Stomach (tissue), 19 donors: ENCODE measurements at places on chromosomes 6 and 20.
A peak's percentile ranks its signal among the peaks of the same experiment; 100 is the strongest.

- DNase-seq, result no peak
Observed at GRCh38 chr6:27375613-27376079, 12.9 kb upstream of the ZNF391 start.

- DNase-seq, result peak; percentile 59
Observed at GRCh38 chr20:35091816-35092523, 637 bp downstream of the TRPC4AP start.

DNA sequence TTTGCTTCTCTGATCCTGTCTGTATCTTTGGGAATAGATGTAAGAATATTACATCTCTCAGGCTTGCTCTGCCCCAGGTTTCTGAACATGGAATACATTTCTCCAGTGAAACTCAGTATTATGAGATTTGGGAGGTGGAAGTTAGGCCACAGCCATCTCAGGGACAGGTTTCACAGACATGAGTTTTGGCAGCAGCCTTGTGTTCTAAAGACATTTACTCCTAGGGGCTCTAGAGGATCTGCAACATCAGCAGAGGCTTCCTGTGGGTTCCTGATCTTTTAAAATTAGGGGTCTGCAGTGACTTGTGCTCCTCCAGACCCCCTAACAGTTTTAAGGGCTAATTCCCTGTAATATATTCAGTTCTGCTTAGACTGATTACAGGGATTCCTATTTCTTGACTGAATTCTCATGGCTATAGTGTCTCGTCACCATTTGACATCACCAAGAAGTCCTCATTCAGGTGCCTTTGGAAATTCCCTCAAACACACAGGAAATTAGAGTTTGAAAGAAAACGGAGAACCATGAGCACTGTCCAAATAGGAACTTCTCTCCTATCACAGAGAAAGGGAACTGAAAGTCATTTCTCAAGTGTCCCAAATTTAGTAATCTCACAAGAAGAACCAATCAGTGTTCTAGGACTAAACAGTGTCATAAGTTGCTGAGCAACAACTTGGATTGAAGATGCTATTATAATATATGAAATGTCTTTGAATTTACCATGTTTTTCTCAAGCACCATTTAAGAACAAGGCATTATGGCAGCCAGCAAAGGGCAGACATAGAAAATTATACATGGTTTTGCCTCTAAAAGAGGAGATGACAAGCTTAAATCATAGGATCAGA is 2.5 kb upstream of the HLA-DRA start:
- DNase-seq, result peak; percentile 40

GRCh38 chr20:33209789-33210188 is 7.4 kb upstream of the BPIFA3 start:
- DNase-seq, result peak; percentile 90

DNA sequence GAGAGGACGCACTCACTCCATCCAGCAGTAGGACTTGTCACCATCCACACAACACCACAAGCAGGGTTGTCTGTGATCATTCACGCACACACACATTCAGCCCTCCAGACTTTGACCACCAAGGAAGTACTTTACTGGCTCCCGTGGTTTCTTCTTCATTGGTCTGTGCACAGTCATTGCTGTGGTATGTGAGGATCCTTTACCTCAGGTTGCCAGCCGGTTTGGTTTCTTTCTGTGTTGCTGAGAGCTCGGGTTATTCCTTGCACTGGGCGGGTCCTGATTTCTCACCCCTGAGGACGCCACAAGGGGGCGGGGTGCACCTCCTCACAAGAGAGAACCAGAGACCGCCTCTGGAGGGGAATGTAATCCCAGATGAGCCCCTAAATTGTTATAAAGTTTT is 11.2 kb downstream of the SLC35A1 start:
- no peak for DNase-seq

DNA sequence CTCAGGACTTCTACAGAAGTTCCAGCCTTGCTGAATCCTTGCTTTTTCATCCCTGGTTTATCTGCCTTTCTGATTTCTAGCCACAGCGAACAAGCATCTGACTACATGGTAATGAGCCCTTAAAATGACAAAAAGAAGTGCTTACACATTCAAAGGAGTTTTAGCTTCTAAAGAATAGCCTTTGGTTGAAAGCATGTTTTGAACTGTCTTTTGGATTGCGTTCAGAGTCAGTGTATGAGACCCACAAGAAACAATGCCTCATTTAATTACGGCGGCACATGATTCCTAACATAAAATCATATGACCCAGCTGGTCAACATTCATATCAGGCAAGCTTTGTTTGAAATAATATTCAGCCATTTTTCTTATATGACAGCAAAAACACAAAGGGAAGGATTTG is 784.2 kb downstream of the KIF16B start:
- peak; percentile 47 for DNase-seq

- no peak for DNase-seq
Observed at GRCh38 chr6:44933108-44933507, 395.0 kb upstream of the RUNX2 start.

GRCh38 chr6:128724738-128725137 is 158.2 kb upstream of the LAMA2 start:
- no peak for DNase-seq

GRCh38 chr6:39225946-39226437 is 3.3 kb downstream of the KCNK5 start:
- no peak for DNase-seq

- DNase-seq, result peak; percentile 53
Observed at GRCh38 chr6:98946879-98947410, 801 bp downstream of the FBXL4 start.

- no peak for DNase-seq
Observed at GRCh38 chr6:35014786-35015185, 125.7 kb downstream of the ANKS1A start.

DNA sequence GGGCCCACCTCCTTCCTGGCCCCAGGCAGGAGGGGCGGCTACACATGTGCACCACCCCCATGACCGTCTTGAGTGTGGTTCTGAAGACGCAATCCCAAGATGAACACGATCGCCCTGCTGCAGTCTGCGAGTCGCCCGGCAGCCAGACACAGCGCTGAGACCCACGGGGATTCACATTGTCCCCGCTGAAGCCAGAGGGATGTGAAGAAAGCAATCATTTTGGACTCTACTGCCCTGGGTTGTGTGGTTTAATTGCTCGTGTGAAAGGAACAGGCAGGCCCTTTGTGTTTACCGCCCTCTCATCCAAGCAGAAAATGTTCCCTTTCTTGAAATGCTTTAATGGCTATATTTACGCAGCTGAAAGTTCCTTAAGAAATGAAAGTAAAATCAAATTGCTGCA is 279.5 kb downstream of the TAF4 start:
- no peak for DNase-seq

GRCh38 chr20:50876063-50876685 is 55.1 kb downstream of the ADNP start:
- DNase-seq, result no peak

DNA sequence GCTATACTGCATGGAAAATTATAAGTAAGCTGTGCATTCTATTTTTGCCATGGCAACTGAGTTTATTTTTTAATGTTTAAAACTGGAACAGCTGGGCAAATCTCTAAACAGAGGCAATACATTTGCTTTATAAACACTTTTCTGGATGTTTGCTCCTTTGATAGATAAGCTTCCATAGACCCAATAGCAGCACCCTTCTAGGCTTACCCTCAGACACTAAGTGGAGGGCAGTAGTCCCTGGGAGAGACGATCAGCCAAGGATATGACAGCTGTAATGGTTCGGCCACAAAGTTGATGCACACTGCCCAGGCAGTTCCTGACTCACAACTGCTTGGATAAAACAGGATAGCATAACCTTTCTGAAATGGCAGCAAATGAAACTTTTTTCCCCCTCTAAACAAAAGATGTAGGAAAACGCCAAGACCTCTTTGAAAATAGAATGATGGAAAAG is 8.5 kb upstream of the MRPS10 start:
- DNase-seq, result peak; percentile 18

- peak; percentile 66 for DNase-seq
Observed at GRCh38 chr20:33812152-33812849, 1.2 kb downstream of the CHMP4B start.

- no peak for DNase-seq
Observed at GRCh38 chr6:146814148-146814750, 215.5 kb downstream of the ADGB start.

GRCh38 chr6:26129656-26130055 is 42.4 kb downstream of the HFE start:
- DNase-seq, result no peak

- no peak for DNase-seq
Observed at GRCh38 chr6:156379392-156380289, 397.5 kb upstream of the ARID1B start.

DNA sequence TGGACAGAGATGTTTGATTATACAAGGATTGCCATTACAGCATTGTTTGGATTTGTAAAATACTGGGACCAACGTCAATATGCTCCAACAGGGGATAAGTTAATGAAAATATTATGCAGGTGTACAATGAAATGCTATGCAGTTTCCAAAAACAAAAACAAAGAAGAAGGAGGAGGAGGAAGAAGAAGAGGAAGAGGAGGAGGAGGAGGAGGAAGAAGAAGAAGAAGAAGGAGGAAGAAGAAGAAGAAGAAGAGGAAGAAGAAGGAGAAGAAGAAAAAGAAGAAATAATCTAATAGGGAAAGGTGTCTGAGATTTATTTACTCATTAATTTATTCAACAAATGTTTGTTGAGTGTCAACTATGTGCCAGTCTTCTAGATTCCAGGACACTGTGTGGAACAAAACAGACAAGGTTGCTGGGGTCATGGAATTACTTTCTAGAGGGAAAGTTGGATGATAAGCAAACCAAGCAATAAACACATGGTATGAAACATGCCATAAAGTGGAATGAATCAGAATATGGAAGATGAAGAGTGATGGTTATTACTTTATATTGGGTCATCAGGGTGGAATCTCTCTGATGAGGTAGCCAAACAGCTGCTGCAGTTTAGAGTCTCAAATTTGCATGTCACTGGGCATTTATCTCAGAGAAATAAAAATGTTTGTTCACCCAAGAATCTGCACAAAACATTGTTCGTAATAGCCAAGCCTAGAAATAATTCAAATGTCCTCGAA is 6.3 kb upstream of the TRIM27 start:
- DNase-seq, result no peak

GRCh38 chr6:20978151-20978614 is 443.9 kb downstream of the CDKAL1 start:
- DNase-seq, result no peak

- no peak for DNase-seq
Observed at GRCh38 chr6:154134471-154135147, 95.6 kb downstream of the OPRM1 start.

- DNase-seq, result peak; percentile 47
Observed at GRCh38 chr20:3563133-3563532, 92.3 kb downstream of the ATRN start.

- no peak for DNase-seq
Observed at GRCh38 chr6:53984163-53984562, 127.1 kb upstream of the MLIP start.

DNA sequence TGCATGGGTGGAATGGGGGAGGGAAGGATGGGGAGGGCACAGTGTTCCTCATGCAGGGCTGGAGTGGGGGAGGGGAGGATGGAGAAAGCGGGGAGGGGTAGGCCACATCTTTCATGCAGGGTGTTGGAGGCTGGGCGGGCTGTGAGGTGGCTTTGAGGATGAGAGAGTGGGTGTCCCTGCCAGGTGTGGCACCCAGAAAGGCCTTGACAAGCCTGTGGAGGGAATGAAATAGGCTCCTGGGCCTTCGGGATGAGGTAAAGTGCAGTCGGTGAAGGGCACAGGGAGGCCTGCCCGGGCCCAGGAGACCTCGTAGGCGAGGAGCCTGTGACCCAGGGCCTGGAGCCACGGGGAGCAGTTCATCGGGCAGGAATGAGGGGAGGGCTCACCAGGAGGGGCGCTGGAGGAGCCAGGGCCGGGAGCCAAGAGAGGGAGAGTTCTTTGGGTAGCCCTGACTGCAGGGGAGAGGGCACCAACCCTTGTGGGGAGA is 7.6 kb downstream of the CEBPB start:
- DNase-seq, result no peak

- no peak for DNase-seq
Observed at GRCh38 chr6:24659561-24659960, 7.1 kb downstream of the TDP2 start.

GRCh38 chr20:15603506-15603905 is 969.7 kb downstream of the KIF16B start:
- peak; percentile 30 for DNase-seq

DNA sequence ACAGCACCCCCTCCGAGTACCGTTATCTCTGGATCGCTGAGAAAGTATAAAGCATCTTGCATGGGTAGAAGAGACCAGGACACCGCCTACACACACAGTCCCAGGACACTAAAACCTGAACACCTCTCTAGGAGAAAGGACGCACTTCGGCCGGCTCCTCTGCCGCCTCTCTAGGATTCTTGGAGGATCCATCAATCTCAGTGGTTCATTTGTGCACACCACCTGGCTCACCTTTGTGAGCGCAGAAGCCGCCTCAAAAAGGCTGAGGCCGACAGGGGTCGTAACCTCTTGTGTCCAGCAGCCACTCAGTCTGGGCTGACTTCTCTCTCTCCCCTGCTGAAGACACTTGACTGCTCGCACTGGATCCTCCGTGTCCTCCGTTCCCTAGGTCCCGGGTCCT is 13.5 kb downstream of the ZSCAN23 start:
- DNase-seq, result no peak

- DNase-seq, result peak; percentile 52
Observed at GRCh38 chr6:854406-855118, 161.6 kb upstream of the EXOC2 start.

DNA sequence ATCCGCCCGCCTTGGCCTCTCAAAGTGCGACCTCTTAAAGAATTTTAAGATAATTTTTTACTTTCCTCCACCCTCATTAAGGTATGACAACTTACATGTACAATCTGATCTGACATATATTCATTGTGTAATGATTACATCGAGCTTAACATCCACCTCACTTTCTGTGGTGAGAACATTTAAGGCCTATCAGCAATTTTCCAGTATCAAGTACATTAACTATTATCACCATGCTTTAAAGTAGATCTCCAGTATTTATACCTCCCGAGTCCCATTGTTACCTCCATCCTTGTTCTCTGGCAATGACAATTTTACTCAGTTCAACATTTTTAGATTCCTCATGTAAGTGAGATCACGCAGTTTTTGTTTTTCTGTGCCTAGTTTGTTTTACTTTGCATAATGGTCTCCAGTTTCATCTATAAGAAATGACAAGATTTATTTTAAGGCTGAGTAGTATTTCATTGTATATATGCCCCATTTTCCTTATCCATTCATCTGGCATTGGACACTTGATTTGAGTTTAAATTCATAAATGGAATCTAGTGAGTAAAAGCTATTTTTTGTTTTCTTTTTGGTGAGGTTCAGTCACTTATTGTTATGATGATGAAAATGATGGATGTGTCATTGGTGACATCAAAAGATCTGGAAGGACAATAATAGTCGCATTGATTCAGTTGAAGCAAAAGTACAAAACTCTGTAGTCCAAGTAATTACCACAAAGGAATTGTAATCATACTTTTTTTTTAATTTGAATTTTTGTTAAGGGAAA is 87.0 kb downstream of the OR2B2 start:
- DNase-seq, result no peak

- no peak for DNase-seq
Observed at GRCh38 chr6:133954657-133955576, 1.9 kb downstream of the TBPL1 start.

GRCh38 chr6:115668781-115669180 is 391.9 kb downstream of the FRK start:
- no peak for DNase-seq

- no peak for DNase-seq
Observed at GRCh38 chr20:18404172-18404571, 62.7 kb downstream of the DZANK1 start.

- DNase-seq, result peak; percentile 47
Observed at GRCh38 chr6:116008470-116009243, 52.0 kb downstream of the FRK start.

GRCh38 chr6:33861722-33862121 is 57.9 kb upstream of the MLN start:
- no peak for DNase-seq
